Bronchial epithelial cell (primary cell): ENCODE measurements at places on chromosomes 6 and 20. TPM values are rescaled to one million over a fixed set of nuclear protein-coding genes. Genes with fewer than 3 reads are reported as not detected.

The SLC12A5 gene
- not detected in 2 replicates for total RNA-seq

The EPPIN gene
- total RNA-seq, result not detected in 2 replicates

- no peak for DNase-seq
Observed at GRCh38 chr6:154509421-154510143, 903 bp downstream of the CNKSR3 start.

- no peak for DNase-seq
Observed at GRCh38 chr6:166192136-166192535, 24.5 kb upstream of the TBXT start.

DNA sequence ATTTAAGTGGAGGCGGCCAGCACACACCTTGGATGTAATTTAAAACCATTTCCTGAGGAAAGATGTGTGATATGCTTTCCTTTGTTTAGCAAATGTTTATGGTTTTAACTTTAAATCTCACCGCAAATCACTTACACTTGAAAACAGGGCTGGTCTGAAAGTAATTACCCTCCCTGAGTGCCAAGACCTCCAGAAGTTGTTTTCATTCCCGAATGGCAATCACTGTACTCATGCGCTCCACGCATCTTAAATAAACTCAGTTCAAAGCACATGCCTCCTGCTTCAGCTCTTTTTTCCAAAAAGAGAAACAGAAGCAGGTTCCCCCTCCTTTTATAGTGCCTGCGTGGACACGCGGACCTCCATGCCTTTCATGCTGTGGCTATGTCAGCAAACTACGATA, 224.0 kb downstream of the SMOC2 start:
- DNase-seq, result no peak

DNA sequence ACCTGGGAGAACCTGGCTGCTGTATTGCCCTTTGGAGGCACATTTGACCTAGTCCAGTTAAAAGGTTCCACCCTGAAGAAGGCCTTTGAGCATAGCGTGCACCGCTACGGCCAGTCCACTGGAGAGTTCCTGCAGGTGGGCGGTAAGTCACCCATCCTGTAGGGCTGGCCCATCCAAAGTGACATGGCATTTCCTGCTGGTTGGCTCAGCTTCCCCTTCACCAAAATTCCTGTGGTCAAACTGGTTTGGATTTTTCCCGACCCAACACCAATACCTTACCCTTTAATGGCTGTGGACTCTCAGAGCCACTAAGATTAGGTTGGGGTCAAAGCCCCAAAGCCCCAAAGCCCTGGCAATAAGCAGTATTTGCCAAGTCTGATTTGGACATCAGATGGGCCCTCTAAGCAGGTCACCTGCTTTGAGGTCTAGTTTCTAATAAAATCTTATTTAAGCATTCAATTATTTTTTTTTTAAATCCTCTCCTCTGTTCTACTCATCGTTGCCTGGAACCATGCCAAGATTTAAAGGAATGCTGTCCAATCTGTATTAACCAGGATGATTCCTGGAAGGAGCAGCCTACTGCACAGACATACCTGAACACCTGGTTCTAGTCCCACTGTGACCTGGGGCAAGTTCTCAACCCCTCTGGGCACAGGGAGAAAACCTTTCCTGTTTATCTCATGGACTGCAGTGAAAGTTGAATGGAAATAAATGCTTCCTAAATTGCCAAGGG, 40.8 kb downstream of the NT5E start:
- peak; percentile 54 for DNase-seq

- DNase-seq, result no peak
Observed at GRCh38 chr20:25188218-25188617, 7.3 kb upstream of the ENTPD6 start.

DNA sequence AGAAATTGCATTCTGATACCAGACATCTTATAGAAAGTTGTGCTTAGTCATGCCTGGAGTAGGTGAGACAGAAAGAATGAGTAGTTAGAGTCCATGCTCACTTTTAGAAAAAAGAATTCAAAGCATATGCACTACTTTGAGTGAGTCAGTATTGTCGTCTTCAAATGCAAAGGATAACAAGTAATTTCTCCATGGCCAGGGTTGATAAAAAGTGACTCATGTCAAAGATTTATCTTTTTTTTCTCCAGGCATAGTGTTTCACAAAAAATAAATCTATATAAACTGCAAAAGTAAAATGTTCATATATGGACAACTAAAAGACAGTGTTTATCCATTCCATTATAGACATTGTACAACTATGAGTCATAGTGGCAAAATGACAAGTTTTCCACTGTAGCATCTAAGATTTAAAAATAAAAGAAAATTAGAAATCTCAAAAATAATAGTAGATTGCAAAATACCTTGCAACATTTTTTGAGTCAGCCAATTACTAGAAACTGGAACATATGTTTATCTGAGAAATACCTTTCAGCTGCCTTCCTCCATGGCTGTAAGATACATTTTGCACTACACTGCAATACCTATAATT, 329.6 kb downstream of the GRIK2 start:
- DNase-seq, result peak; percentile 91

GRCh38 chr6:129490521-129491255, 219.3 kb downstream of the ARHGAP18 start:
- peak; percentile 98 for DNase-seq

DNA sequence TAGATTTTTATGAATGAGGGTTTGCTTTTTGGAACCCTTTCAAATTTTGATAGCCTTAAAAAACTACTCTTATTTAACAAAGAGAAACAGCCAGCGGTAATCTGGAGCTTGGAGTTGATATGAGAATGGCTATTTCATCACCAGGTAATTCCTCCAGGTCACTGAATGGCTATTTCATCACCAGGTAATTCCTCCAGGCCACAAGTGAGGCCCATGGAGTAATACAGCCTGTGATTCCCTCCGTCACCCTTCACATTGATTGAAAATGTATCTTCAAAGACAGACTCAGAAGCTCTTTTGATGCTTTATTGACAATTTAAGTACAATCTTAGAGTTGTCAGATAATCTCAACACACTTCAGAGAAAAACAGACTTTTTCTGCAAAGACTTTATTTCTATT, 73.3 kb upstream of the AGPAT4 start:
- peak; percentile 60 for DNase-seq

DNA sequence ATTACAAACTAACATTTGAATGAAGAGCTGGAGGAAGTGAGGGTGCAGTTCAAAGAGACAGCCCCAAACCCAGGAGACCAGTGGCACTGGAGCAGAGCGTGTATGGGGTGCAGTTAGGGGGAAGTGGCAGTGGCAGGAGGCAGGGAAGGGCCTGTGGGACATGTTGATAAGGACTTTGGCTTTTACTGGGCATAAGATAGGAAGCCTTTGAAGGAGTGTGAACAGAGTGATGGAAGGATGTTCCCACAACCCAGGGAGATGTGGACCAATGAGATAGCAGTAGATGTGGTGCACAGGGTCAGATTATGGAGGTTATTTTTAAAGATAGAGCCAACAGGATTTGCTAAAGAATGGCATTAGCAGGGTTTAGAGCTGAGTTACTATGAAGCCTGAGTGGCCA, 56.4 kb downstream of the AIG1 start:
- no peak for DNase-seq

- no peak for DNase-seq
Observed at GRCh38 chr6:111615916-111616612, 10.4 kb upstream of the TRAF3IP2 start.

GRCh38 chr6:110708295-110708950, 106.8 kb downstream of the CDK19 start:
- DNase-seq, result peak; percentile 13

DNA sequence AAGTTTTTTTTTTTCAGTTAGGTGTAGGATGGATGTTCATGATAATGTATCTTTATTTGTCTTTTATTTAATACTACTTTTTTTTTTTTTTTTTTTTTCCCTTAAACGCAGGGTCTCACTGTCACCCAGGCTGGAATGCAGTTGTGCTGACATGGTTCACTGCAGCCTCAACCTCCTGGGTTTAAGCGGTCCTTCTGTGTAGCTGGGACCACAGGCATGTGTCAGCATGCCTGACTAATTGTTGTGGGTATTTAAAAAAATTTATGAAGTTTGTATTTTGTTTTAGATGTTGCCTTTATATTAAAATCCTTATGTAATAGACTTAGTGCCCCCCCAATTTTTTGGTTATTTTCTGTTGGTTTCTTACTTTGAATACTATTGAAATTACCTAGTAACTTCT, 42.6 kb downstream of the NCOA3 start:
- peak; percentile 41 for DNase-seq
